HS-27A (cell line): ENCODE measurements at places on chromosomes 3 and 15.

- no peak for DNase-seq
Observed at GRCh38 chr15:70443486-70444273, 319.7 kb downstream of the UACA start.

DNA sequence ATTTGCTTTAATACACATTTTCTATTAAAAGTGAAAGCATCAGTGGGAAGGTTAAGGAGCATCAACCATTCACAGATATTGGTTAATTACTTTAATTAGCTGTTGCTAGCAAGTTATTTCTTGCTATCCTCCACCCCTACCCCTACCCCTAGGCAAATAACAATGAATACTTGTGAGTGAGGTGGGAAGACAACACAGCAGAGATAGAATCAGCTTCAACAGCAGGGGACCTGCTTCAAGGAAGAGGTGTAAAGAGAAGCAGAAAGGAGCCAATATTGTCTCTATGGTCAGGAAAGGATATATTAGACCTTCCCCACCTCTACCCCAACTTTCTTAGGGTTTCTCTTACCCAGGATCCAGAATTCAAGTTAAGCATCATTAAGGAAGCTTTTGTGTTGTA is 149.4 kb downstream of the SNRK start:
- DNase-seq, result no peak

DNA sequence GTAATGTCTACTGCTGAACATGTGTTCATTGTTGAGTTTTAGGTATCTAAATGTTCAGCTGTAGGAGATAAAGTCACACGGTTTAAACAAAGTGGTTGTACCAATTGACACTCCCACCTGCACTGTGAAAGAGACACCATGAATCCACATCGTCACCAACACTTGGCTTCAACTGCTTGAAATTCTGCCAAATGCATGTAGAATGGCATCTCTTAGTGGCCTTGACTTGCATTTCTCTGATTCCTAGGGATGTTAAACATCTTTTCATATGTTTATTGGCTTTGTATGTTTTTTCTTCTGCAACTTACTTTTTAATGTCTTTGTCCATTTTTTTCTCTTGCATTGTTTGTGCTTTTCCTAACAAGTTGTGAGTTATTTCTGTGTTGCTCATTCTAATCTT is 43.4 kb downstream of the RPLP1 start:
- no peak for DNase-seq

DNA sequence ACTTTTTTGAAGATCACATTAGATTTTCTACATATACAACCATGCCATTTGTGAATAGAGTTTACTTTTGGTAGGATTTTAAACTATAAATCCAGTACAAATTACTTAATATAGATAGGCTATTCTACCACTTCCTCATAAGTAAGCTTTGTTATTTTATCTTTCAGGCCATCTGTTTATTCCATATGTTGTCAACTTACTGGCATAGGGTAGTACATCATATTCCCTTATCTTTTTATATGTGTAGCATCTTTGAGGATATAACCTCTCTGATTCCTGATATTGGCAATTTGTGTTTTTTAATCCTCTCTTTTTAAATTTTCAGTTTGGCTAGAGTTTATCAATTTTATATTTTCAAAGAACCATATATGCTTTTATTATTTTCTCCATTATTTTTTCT is 515.4 kb downstream of the DIPK2A start:
- no peak for DNase-seq

DNA sequence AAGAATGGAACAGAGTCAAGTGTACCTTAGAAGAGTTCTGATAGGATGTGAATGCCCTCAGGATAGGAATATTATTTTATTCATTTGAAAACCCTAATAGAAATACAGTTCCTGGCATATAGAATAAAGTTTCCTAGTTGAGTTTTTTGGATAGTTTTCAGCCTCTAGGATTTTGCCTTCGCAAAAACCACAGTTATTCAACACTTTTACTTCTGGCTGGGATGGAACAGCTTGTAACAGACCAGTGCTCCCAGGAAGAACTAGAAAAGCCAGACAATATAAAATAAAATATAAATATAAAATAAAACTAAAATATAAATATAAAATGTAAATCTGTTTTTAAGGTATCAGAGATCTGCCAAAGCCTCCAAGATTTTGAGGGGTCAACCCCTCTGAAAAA is 27.5 kb upstream of the RARB start:
- DNase-seq, result no peak

DNA sequence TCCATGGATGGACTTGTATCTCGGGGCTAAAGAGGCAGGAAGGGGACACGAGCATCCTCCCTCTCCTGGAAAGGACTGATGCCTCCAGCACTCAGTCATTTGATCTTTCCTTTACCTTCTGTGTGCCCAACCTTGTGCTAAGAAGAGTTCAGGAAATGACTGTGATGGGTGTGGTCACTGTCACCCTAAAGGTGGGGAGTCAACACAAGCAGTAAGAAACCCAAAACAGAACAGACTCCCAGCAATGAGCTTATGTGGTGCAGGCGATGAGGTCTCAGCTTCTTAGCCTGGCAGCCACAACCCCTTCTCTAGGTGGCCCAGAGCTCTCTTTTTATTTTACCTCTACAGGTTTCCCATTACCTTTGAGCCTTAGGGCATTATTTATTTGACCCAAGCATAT is 3.8 kb downstream of the MPI start:
- DNase-seq, result no peak
